ENCODE measurements at places on chromosomes 7 and 10.

GRCh38 chr10:132706701-132707100, 79.2 kb downstream of the NKX6-2 start:
- DNase-seq: no peak

DNA sequence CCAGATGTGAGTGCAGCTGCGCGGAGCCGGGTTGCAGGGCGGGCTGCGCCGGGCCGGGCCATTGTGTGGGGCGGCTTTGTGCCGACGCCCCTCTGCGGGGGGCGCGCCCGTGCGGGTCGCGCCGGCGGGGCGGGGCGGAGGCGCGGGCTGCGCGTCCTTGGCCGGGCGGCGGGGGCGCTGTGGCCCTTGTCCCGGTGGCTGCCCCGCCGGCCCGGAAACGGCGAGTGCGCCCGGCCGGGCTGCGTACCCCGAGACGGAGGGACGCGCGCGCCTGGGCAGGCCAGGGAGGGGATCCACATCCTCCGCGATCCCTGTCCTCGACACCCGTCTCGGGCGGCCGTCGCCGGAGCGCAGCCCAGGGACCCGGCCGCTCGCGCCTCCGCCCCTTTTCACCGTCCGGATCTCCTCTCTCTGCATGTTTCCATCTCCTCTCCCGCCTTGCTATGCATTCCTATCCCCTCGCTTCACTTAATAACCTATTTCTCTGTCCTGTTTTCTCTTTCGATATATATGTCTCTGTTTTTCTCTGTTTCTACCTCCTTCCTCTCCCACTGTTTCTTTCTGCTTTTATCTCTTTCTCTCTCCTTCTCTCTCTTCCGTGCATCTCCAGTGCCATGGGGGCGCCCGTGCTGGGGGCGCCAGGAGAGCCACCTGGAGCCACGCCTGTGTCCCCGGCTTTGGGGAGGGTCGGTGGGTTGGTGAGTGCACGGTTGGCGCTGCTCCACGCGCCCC, 765 bp downstream of the PFKFB3 start:
- peak; percentile 57 for DNase-seq

- DNase-seq: no peak
Observed at GRCh38 chr10:106513352-106513771, 651.1 kb downstream of the SORCS1 start.

DNA sequence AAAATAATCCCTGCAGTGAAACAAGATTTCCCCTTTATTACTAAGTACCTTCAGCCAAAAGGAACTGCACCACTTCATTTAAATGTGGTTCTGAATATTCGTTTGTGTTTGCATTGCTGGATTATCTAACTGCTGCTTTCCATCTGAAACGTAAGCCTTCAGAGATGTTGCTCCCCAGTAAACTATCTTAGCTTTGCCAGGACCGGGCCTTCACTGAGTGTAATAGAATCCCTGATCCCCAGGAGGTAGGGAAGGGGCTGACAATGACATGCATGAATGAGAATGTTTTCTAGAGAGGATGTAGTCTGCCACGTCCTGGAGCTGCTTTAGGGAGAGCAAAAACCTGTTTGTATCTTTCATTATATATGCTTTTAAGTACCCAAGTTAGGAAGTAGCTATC, 19.5 kb upstream of the INSYN2A start:
- no peak for DNase-seq

GRCh38 chr10:84200537-84201243, 6.4 kb downstream of the CDHR1 start:
- no peak for DNase-seq

DNA sequence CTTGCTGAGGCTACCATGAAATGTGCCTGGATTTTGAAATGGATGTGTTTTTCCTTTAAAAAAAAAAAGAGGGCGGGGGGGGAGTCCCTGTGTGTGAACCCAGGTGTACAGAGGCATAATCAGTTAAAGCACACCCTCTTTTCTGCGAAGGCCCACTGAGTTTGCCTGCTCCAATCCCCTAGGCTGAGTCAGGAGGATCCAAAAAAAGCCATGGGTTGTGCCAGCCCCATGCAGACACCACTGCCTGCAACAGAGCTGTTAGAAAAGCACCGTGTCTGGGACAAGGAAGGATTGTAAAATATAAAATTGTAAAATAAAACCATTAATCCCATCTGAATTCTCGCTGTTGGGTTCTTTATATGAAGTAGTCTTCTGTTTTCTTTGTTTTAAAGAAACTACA, 217.9 kb downstream of the ADAM12 start:
- no peak for DNase-seq

- no peak for DNase-seq
Observed at GRCh38 chr10:112898540-112899390, 51.3 kb upstream of the TCF7L2 start.

GRCh38 chr10:21041763-21042458, 144.8 kb upstream of the NEBL start:
- DNase-seq: no peak

DNA sequence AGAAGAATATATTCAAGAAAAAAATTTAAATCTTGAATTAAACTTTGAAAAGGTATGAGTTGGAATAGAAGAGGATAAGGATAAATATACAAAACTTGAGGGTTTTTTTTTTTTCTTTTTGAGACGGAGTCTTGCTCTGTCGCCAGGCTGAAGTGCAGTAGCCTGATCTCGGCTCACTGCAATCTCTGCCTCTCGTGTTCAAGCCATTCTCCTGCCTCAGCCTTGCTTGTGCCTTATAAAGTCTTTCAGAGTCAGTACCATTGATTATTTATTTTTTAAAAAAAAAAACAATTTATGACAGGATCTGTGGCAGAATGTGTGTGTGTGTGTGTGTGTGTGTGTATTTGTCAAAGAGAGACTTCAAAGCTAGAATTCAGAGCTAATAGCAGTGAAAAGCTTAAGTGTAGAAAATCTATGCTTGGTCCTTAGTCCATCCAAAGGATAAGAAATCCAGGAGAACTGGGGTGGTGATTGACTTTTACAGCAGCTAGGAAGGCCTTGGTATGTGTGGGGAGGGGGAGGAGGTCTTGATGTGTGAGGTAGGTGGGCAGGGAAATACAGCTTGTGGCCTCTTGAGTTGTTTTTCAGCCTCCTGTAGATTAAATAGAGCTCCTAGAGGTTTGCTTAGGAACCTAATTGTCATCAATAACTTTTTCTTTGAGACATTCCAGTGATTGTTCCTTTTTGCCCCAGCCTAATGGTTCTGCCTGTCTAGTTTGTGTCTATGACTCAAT, 2.4 kb downstream of the HECTD2 start:
- no peak for DNase-seq

DNA sequence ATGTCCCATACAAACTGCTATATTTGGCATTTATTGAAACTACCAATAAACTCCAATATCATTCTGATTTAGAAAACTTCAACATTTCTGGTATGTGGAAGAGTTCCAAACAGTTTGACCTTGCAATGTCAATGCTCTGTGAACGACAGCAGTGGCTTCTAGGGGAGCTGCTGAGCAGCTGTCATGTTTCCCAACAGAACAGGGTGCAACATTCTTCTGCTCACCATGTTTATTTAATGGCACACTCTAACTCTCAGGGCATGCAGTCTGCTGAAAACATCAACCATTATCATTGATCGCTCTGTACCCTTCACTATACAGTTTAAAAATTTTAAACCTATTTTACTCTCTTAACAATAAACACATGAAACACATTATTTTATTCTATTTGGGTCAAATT, 25.9 kb downstream of the LMOD2 start:
- no peak for DNase-seq

- DNase-seq: peak; percentile 76
Observed at GRCh38 chr10:71319042-71319799, at the start of gene SLC29A3. SLC29A3 (plus strand) TSS chr10:71319259; CDS start chr10:71319310, 51 bp downstream.

GRCh38 chr10:79018521-79019011, 50.2 kb upstream of the ZMIZ1 start:
- no peak for DNase-seq

DNA sequence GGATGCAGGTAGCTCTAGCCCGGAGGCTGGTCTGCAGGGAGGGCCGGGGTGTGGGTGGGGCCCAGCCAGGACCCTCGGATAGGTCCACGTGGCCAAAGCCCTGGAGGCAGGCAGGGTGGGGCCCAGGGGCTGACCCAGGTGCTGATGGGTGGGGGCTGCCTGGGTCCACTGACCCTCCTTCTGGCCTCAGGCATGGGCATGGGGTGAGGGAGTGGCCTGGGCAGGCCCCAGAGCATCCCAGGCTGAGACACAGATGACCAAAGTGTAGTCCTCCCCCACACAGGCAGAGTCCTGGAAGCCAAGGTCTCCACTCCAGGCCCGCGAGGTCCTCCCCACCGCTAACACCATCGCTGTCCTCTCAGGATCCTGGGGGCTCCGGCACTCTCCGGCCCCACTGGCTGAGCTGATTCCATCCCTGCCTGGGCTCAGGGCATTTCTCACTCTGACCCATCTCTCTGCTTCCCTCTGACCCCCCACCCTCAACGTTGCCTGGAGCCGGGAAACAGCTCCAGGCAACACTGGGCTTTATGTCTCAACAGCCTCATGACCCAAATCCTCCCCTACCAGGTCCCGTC, 20.7 kb upstream of the PPP2R2D start:
- no peak for DNase-seq

DNA sequence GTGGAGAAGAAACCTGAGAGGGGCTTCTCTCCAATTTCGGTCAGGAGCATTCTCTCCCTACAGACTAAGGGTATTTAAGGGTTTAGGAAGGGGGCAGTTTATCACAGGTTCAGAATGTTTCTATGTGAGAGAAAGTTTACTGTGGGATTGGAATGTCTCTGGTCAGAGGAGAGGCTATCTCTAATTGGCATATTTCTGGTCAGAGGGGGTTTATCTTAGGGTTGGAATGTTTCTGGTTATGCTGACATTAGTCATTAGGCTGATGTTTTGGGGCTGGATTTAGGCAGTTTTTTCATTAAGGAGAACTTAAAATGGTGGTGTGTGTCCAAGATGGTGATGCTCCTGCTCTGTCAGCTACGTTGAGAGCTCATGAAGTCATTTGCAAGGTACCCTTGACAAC, 758.0 kb downstream of the TYW1 start:
- DNase-seq: no peak

DNA sequence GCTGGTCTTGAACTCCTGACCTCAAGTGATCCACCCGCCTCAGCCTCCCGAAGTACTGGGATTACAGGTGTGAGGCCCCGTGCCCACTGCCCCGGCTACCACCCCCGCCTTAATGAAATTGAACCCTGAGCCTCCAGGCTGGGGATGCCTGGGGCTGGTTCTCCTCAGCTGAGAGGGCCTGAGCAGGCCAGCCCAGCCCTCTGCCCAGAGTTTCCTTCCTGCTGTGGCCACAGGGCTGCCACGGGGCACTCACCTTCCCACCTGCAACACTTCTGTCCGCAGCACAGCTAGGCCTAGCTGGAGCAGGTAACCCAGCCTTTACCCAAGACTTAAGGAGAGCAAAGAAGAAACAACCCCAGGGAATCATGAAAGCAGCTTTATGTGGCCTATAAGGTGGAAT, 78.1 kb upstream of the ANLN start:
- DNase-seq: no peak

DNA sequence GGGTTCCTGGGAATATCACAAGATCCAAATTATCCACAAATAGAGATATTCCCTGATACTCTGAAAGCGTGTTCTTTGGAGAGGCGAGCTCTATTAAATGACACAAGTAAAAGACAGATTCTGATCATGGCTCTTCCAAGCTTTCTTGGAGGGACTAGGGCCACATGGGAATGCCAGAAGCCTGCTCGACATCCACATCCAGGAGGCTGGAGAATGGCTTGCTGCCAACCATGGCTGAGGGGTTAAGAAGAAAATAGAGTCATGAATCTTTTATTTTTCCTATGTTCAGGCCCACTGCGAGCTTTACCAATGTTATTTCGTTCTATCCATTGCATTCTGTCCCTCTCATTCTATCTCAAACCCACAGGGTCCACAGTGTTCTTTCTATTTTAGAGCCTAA, 1018.0 kb upstream of the CELF2 start:
- DNase-seq: no peak

GRCh38 chr7:40629891-40630290, 495.1 kb downstream of the SUGCT start:
- DNase-seq: no peak

DNA sequence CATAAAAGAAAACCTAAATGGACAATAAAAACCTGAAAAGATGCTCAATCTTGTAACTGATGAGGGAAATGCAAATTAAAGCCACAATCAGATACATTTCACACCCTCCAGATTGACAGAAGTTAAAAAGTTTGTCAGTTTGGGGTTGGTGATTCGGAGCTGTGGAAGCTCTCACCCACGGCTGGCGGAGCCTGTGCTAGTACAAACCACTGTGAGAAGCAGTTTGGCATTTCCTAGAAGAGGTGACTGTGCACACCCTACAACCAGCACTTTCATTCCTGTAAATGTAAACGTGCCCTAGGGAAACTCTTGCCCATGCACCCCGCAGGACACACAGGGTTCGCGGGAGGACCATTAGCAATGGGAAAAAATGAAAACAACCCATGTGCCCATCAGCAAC, 114.1 kb downstream of the BMS1 start:
- no peak for DNase-seq

- no peak for DNase-seq
Observed at GRCh38 chr10:57692255-57692980, 575.3 kb downstream of the IPMK start.

GRCh38 chr10:63825111-63825510, 303.9 kb downstream of the REEP3 start:
- DNase-seq: no peak

DNA sequence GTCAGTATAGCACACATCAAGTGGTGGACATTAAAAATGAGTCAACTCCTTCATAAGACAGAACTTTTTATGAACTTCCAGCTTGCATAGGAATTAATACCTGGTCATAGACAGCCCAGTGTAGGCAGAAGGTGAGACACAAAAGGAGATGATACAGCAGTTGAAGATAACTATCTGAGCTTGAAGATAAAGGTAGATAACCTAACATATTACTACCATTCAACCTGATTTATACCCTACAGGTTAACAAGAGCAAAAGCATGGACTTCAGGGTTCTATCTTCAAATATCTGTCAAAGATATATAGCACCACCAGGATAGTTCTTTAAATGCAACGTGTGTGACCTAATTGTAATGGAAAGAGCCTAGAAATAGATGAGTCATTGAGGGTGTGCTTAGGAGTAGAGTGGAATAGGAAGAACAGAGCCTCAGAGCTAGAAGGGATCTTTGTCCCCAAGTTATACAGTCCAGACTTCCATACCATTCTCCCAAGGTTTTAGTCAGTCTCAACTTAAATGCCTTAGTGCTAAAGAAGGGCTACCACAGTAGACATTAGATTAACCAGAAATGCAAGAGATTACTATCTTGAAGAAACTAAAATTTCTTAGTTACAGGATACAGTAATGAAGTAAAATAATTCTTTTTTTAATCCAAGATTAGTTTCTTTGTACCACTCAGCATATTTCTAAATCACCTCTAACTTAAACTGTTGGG, 9.2 kb downstream of the ZNF800 start:
- DNase-seq: no peak

DNA sequence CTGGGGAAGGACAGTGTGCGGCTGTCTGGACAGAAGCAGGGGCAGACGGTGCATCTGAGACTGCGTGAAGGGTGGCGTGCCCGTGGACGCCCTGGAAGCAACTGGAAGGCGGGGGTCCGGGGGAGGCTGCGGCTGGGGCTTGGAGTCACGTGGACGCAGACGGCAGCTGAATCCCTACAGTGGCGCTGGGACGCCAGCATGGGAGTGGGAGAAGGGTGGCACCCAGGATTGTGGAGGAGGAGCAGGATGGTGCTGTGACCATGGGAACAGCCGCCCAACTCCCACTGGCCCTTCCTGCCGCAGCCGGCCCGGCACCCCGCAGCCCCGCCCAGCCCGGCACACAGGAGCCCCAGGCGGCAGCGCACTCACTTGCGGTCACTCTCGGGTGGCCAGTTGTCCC, 9.7 kb downstream of the INTS1 start:
- no peak for DNase-seq
